ENCODE measurements at places on chromosomes 12 and 14.
A peak's percentile ranks its signal among the peaks of the same experiment; 100 is the strongest.

DNA sequence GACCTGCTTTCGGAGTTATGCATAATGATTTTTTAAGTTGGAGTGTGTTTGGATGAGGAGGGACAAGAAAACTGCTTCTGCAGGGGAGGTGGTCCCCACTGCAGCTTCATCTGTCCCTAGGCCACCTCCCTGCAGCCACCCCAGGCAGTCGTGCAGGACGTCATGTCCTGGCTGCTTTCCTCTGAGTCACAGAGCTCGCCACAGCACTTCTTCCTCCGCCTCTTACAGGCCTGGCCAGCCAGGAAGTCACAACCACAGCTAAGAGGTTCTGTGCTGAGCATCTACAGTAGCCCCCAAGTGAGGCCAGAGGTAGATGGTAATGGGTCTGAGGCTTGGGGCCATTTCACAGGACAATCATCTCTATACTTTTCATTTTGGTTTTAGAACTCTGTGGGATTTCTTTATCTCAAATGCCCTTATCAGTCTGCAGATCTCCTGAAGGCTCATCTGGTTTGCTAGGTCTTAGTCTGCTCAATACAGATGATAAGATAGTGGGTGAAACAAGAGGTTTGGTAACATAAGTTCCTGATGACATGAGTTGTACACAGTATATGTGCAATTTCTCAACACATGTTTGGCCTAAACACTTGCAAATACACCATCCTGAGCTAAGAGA lies 106.4 kb downstream of the ARF6 start:
- DNase-seq = peak; percentile 82

GRCh38 chr12:3655328-3655900 lies 97.5 kb downstream of the CRACR2A start:
- peak; percentile 8 for DNase-seq

- no peak for DNase-seq
Observed at GRCh38 chr14:71959055-71959454, 26.8 kb downstream of the RGS6 start.

DNA sequence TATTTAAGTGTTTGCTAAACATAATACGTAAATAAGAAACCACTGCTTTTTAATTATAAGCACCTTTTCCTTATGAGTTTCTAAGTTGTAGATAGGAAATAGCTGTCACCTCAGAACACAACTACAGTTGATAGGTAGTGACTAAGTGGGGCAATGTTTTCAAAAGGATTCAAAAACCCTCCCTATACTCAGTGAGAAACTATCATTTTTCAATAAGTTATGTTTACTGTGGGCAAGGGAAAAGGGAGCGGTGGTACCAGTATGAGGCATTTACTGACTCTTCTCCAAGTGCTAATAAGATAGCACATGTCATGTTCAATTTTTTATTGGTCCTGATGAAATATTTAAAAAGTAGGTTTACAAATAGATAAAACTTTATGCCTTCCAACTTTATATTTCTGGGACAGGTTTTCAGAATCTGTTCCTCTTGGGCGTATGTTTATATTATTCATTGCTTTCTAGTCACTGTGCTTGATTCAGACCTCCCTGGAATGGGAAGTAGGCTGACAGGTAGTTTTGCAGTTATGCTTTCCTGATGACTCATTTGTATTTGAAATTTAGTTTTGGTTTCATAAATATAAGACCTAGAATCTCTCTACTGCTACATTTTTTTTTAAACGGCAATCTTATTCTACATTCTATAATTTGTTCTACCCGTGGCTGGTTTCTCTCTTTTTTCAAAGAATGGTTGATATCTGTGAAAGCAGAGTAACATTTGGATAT lies 153.1 kb downstream of the TMEM117 start:
- no peak for DNase-seq

DNA sequence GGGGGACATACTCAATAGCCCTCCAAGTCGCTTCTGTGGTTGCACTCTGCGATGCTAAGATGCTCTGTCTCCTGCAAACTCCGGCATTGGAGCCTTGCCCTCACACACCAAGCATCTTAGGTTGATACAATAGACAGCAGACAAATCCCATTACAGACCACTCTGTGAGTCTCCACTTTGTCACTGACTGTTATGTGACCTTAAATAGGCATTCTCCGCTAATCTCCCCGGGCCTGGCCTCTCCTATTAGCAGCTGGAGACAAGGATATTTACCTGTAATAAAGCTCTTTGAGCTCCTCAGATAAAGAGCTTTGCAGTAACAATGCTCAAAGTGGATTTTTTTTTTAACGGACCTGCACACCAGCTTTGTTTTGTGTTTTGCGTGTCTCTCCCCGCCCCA lies 479.7 kb upstream of the TBX3 start:
- DNase-seq = no peak

- DNase-seq = no peak
Observed at GRCh38 chr12:73221836-73222235, 949.7 kb downstream of the TRHDE start.

DNA sequence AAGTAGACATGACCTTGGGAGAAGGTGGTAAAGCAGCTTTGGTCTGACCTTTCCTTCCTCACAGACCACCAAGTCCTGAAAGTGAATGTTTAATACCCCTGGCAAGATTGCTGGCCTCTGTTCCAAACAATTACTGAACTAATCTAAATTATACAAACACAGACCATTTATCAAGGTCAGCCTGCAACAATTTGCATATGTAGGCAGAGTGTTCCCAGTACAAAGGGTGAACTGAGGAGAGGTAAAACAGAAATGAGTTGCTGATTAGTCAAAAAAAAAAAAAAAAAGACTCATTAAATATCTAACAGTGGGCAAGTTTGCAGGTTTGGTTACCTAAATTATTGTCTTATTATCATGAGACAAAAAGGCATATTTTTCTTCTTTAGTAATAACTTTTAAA lies 506.5 kb downstream of the TMEM117 start:
- no peak for DNase-seq

DNA sequence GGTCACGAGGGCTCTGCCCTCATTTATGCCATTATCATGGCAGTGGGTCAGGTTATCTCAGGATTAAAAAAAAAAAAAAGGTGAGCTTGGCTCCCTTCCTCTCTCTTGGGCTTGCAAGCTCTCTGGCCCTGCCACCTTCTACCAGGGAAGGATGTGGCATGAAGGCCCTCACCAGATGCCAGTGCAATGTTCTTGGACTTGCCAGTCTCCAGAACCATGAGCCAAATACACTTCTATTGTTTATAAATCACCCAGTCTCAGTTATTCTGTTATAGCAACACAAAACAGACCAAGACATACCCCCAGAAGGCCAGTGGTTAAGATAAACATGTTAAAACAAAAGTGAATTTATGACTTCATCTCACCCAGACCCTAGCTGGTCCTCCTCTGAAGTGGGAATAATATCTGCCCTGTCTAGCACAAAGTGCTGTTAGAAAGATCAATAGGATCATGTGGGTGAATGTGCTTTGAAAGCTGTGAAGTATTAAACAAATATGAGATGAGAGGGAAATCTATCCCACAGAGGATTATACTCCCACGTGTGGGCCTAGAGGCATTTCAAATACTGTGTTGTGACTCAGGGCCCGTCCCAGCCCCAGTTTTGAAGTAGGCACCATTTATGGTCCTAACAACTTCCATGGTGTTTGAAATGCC lies 88.6 kb downstream of the NINJ2 start:
- DNase-seq = no peak

GRCh38 chr12:128594521-128594920 lies 229.2 kb downstream of the SLC15A4 start:
- no peak for DNase-seq
